ENCODE measurements at places on chromosomes 12 and 14.

DNA sequence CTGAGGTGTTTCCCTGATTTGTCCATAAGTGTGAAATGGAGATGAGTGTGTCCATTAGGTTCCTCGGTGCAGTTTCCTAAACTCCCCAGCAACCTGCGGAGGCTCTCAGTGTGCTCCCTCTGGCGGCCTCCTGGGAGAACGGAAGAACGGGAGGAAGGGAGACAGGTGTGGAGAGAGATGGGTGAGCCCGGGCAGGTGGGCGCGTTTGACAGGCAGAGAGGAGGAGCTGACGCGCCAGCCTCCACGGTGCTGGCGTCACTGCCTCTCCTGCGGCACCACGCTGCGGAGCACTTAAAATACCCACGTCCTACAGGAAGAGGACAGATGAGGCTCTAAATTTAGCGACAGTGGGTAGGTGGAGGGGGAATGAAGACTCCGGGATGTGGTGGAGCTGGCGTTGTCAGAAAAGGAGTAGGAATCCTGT is 26.8 kb upstream of the PEX5 start:
- no peak for DNase-seq

DNA sequence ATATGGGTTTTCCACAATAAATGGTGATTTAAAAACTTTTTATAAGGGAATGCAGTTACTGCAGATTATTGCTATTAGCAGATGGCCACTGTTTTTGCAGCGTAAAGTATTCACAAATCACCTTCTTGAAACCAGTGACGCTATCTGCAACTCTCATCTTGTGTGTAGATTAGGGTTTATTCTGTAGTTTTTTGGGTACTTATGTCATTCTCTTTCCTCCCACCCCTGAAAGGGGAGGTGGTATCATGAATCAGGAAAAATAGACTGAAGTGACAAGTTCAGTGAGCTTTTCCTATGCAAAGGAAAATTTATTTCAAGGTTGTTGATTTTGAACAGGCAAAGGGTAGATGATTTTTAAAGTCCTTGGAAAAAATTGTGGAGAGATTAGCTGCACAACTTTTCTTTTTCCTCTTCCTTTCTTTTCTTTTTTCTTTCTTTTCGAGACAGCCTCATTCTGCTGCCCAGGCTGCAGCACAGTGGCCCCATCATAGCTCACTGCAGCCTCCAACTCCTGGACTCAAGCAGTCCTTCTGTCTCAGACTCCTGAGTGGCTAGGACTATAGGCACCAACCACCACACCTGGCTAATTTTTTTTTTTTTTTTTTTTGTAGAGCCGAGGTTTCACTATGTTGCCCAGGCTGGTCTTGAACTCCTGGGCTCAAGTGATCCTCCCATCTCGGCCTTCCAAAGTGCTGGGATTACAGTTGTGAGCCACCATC is 1.6 kb downstream of the FRS2 start:
- no peak for DNase-seq

DNA sequence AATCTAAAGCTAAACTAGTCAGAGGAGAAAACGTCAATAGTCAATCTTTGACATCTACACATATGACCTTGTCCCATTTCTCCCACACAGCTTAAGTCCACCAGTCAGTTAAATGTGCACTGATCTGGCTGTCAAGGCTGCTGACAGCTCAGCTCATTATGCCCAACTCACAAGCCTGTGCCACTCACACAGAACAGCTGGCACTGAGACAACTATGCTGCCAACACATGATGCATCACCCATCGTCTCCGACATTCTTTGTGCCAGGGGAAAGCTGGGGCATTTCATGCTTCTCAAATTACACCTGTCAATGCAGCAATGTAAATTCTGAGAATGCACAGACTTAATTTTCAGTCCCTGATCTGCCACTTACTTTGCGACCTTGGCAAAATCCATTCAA is 25.3 kb downstream of the GNS start:
- DNase-seq, result no peak

GRCh38 chr12:22477166-22477893 is 67.0 kb downstream of the C2CD5 start:
- DNase-seq, result no peak

- no peak for DNase-seq
Observed at GRCh38 chr12:106213662-106214061, 34.2 kb downstream of the CKAP4 start.

GRCh38 chr14:35215110-35215813 is 76.9 kb upstream of the PSMA6 start:
- DNase-seq, result no peak

DNA sequence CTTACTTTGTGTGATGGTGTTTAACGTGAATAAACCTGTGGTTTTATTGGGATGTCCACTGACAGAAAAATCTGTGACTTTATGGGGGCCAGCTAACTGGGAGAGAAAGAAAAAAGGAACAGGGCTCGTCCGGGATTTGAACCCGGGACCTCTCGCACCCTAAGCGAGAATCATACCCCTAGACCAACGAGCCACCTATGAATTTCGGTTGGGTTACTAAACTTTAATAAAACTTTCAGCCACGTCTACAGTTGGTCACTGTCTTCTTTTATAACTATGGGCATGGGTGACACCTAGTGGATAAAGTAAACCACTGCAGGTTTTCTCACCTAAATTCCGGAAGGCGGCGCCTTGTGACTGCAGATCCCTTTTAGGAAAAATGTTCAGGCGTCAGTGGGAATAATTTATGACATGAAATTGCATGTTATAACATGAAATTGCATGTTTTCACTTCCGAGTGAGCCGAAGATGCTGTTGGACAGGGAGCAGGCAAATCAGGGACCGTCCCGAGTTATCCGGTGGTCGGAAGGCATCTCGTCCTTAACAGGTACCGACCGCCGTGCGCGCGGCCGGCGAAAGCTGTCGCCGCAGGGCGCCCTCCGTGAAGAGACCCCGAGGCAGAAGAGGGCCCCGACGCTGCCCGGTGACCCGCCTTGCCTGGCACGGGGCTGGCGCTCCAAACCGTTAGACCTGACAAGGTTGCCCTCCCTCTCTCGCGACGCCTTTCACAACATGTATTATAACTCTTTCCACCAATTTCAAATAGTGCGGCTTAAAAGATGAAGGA is 18.2 kb upstream of the RNASE12 start:
- no peak for DNase-seq

GRCh38 chr14:95495538-95496025 is 20.9 kb downstream of the SYNE3 start:
- no peak for DNase-seq

DNA sequence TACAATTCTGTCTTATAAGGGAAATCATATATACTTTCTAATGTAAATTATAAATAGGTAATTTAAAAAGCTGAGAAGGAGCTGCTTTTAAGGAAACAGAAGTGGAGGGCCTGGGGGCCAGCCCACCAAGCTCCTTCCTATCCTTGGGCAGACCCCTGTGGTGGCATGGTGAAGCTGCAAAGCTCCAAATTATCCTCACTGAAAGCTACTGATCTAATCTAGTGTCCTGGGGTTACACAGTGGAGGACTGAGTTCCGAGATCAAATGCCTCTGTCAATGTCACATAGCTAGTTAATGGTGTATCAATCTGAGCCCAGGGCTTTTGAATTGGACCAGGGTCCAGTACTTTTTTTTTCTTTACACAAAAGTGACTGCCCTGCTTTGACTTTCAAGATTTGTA is 355.4 kb downstream of the CEP128 start:
- DNase-seq, result no peak

GRCh38 chr12:117596968-117597367 is 235.5 kb upstream of the NOS1 start:
- DNase-seq, result no peak

DNA sequence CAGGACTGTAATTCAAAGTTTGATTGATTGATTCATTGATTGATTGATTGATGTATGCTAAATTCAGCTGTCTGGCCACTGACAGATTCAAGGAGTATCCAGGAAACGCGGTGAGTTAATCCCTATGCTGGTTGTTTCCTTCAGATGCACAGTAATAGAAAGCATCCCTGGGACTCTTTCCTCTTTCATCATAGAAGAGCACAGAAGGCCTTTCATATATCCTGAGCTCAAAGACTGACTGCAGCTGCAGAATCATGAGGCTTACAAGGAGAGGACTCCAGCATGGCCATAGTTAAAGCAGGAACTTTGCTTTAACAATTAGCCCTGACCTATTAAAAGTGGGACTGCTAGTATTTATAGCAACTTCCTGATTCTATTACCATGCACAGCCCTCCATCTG is 187.7 kb upstream of the TMTC1 start:
- no peak for DNase-seq

DNA sequence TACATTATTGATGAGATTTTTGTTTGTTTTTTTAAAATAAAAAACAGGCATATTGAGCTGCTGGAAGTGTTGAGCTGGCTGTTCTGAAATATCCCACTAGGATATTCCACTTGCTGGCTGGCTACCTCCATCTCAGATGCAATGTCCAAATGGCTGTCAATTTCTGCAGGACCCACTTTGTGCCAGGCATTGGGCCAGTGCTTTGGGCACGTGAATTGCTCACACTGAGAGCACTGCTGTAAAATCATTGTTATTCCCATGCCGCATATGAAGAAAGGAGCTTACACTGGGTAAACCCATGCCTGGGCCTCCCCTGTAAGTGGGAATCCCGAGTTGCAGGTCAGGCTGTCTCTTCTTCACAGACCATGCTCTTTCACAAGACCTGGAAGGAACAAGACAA is 56.7 kb downstream of the RGS6 start:
- DNase-seq, result no peak

- no peak for DNase-seq
Observed at GRCh38 chr12:33977887-33978286, 44.4 kb upstream of the ALG10 start.

GRCh38 chr12:85253853-85254252 is 26.2 kb upstream of the ALX1 start:
- no peak for DNase-seq

DNA sequence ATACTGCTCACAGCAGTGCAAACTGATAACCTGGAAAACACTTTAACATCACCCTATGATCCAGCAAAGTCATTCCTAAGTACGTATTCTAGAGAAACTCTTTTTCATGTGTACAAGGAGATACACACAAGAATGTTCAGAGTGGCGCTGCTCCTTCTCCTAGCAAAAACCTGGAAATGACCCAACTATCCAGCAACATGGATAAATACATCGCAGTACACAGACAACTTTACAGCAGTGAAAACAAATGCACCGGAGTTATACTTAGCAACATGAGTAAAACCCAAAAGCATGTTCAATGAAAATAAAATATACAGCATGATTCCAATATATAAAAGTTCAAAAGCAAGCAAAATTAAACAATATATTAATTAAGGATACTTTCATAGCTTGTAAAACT is 18.7 kb downstream of the SART3 start:
- no peak for DNase-seq

- DNase-seq, result no peak
Observed at GRCh38 chr12:20212658-20213555, 155.4 kb upstream of the PDE3A start.

- DNase-seq, result no peak
Observed at GRCh38 chr12:45220363-45220931, 4.6 kb downstream of the ANO6 start.

GRCh38 chr14:40119765-40120164 is 687.5 kb upstream of the FBXO33 start:
- no peak for DNase-seq

DNA sequence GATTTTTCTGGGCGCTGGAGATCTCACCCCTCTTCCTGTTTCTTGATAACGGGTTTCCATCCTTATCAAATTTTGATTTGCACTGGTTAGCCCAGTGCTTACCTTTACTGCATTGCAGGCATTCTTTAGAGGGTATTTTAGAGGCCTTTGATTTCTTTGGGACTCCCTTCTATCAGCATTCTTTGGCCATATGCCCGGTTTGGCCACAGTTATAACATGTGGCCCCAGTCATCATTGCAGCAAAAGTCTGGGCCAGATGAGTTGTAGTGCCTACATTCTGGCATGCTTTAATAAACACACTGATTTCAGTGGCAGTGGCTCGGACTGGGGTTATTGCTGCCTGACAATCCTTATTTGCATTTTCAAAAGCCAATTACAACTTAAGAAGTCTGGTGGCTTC is 82.3 kb downstream of the KCNMB4 start:
- no peak for DNase-seq

- DNase-seq, result peak; percentile 47
Observed at GRCh38 chr14:75578102-75578785, at the start of gene FLVCR2. TSS of gene FLVCR2 (plus strand) at chr14:75578620. CDS start at chr14:75578973, 353 bp downstream.

- peak; percentile 11 for DNase-seq
Observed at GRCh38 chr14:70027785-70028428, 148.7 kb downstream of the SMOC1 start.

GRCh38 chr14:72547999-72548398 is 345.9 kb downstream of the DPF3 start:
- no peak for DNase-seq

DNA sequence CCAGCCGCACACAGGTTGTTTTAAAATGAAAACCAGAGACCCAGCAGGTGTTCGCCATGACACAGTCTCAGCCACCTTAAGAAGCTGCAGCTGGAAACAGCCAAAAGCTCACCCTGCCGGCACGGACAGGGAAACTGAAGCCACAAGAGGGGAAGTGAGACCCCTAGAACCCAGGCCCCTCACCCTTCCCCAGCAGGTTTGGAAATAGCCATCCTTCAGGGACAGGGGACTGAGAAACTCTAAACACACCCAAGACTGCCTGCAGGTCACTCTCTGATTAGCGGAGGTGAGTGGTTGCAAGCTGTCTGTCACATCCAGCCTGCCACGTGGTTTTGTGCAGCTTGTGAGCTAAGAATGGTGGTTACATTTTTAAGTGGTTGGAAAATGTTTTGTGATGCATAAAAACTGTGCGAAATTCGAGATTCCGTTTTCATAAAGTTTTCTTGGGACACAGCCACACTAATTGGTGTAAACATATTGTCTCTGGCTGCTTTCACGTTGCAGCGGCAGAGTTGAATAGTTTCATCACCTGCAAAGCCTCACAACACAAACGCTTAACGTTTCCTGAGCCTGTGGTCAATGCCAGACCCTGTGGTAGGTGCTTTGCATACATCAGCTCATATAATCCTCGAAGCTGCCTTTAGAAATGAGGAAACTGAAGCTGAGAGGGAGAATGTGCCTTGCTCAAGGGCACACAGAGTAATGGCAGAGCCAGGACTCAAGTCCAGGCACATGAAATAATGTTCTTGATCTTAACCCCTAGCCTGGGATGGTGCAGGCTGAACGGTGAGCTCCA is 1.7 kb upstream of the SELPLG start:
- no peak for DNase-seq

- no peak for DNase-seq
Observed at GRCh38 chr12:69936214-69936731, 111.2 kb downstream of the MYRFL start.

- no peak for DNase-seq
Observed at GRCh38 chr14:55758796-55759195, 178.8 kb downstream of the KTN1 start.

GRCh38 chr14:105107351-105107750 is 42.1 kb upstream of the GPR132 start:
- no peak for DNase-seq

Measured in stimulated activated CD8-positive, alpha-beta memory T cell treated with anti-CD3 and anti-CD28 coated beads, Interleukin-12 subunit alpha, Interleukin-12 subunit beta, amount 100 ng/mL, for 4 hours (primary cell).